ENCODE measurements at places on chromosomes 3 and 15.

- DNase-seq: no peak
Observed at GRCh38 chr3:9613056-9613748, 36.1 kb upstream of the MTMR14 start.

DNA sequence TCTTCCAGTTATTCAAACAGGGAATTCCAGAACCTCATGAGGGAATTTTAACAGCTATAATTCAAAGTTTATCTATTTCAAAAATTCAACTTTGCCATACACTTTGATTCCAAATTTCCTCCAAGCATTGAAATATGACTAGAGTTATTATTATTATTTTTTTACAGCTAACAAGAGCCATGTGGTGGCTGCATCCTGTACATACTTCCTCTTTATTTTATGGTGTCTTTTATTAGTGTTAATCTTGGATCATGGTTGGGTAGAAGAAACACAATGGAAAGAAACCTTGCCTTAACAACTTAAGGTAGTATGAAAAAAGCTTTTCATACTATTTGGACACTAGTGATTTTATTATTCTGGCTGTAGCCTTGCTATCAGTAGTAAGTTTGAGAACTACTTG lies 52.7 kb downstream of the TFG start:
- no peak for DNase-seq

DNA sequence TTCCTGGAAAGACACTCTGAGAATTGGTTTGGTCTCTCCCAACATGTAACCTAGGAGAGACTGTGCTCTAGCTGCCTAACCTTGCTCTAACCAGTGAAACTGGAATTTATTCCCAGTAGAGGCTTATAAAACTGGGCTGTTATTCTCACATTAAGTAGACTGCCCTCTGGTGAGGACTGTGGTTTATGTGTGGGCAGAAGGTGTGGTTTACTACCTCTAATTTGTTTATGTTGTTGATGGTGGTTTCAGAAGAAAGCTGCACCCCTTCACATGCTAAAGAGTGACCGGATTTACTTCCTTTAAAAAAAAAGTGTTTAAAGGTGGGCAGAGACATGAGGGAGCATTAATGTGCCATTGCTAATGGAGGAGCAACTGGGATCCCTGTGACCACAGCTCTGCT lies 273.2 kb downstream of the MECOM start:
- peak; percentile 37 for DNase-seq

DNA sequence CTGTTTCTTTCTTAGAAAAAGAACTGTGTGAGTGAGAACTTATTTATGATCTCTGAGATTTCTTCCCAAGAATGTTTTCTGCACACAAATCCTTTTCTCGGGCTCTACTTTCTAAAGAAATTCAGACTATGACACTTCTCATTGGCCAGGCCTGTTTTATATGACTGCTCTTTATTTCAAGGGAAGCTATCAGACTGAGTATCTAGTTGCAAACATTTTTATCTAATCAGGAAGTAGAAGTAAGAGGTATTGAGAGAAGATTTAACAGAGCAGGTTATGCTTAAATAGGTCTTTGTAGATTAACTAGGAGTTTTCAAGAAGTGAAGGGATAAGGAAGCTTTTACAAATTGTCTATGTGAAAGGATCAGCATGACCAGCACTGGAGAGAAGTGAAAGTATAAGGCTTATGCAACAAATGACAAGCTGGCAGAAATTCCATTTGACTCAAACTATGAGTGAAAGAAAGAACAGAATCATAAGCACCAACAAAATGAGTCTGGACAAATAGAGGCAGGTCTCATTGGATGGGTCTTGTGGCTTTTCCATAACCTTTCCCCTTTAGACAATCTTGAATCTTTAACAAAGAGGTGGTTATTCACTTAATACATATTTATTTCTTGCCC lies 71.9 kb upstream of the CHL1 start:
- peak; percentile 5 for DNase-seq

DNA sequence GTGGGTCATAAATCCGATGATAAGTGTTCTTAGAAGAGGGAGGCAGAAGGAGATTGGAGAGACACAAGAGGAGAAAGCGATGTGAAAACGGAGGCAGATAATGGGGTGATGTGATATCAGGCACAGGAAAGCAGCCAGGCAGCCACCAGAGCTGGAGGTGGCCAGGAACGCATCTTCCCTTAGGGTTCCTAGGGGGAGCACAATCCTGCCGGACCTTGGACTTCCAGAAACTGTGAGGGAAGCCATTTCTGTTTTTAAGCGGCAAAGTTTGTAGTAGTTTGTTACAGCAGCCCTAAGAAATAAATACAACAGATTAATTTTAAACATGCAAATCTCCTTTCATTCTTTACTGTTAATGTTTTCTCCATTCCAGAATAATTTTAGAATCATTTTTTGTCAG lies 259.9 kb upstream of the TMC3 start:
- no peak for DNase-seq

- DNase-seq: no peak
Observed at GRCh38 chr15:100021653-100022052, 288.4 kb upstream of the LYSMD4 start.

- DNase-seq: no peak
Observed at GRCh38 chr15:80483725-80484161, 79.6 kb downstream of the ARNT2 start.

- DNase-seq: no peak
Observed at GRCh38 chr3:16767006-16767405, 117.7 kb upstream of the PLCL2 start.

DNA sequence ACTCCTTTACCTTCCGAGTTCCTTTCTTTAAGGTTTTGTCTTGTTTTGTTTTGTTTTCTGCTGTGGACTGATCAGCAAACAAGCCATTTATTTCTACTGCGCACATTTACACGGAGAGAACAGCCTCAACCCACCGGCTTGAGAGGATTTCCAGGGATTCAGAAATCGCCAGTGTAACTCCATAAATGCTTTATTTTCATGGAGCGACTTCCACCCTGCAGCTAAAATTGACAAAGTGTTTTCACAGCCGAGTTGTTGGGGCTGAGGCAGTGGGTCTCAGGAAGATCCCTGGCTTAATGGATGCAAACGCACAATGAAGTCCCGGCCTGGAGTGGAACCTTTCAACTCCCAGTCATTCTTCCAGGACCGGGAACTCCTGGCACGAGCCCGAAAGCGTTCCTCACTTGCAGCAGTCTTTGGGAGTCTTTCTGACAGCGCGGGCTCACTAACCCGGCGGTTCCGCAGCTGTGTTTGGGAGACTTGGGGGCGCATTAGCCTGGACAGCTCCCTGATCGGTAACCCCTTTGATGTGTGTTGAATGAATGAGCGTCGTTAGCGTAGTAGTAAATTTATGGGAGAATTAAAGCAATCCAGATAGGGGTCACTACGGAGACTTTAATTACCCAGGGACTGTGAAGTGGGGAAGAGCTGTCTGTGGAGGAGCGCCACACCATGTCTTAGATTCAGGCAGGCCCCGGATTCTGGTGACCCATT lies 785 bp upstream of the MYRIP start:
- no peak for DNase-seq

- no peak for DNase-seq
Observed at GRCh38 chr3:43883729-43884396, 193.1 kb downstream of the ABHD5 start.

DNA sequence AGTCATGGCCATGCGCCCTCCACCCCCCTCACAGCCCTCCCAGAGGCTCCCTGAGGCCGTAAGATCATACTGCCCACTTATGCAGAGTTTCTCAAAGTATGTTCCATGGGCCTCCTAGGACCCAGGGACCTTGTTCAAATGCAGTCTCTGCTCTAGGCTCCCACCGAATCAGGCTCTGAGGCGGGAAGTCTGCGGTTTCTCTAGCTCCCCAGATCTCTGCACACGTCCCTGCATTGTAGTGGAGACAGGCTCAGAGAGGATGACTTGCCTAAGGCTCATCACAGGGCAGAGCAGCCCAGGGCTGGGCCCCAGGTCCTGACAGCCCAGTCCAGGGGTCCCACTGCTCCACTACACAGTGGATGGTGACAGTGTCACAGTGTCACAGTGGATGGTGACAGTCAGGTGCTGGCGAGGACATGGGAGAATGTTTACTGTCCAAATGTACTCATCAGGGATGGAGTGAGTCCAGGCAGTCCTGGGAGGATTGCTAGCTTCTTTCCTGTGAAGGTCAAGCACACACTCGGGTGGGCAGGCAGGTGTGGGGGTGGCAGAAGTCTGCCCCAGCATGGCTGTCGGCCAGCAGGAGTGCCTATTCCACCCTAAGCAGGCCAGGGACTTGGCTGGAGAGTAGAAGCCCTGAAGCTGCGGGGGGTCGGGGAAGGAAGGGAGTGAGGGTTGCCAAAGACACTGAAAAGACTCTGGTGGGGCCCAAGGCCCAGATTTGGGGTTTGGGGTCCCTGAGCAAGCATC lies 12.4 kb downstream of the ANKRD63 start:
- DNase-seq: no peak

DNA sequence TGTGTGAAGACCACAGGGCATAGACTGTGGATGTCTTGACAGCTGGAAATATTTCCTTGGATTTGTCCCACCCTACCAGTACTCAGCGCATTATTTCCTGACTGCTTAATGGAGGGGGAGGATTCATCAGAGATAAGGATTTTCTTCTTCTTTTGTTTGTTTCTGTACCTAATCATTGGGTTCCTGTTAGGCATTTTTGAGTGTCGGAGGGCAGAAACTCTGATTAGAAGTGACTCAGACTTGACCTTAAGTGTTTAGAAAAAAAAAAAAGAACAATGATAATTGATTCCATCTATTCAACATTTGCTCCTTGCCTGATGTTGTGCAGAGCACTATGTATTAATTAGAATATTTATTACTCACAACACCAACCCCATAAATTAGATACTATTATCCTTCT lies 78.5 kb upstream of the SYNPR start:
- DNase-seq: no peak

- DNase-seq: no peak
Observed at GRCh38 chr15:100053474-100054121, 288.2 kb downstream of the ADAMTS17 start.

DNA sequence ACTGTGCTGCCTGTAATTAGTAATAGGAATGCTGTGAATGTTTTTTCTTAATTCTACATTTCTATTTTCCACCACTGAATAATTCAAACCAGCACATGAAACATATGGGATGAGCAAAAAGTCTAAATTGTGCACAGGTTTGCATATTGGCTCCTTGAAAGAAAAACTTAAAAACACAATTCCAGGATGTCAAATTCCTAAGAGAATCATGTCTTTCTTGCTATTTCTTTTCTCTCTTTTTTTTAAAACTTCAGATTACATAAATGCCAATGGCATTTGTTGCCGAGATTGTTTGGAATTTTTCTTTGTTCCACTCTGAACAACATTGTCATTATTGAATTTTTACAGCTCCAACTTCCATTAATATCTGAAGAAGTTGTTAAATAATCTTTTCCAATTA lies 60.8 kb downstream of the VGLL3 start:
- DNase-seq: no peak

GRCh38 chr3:122679882-122680474 lies 661 bp upstream of the PARP14 start:
- DNase-seq: peak; percentile 43

DNA sequence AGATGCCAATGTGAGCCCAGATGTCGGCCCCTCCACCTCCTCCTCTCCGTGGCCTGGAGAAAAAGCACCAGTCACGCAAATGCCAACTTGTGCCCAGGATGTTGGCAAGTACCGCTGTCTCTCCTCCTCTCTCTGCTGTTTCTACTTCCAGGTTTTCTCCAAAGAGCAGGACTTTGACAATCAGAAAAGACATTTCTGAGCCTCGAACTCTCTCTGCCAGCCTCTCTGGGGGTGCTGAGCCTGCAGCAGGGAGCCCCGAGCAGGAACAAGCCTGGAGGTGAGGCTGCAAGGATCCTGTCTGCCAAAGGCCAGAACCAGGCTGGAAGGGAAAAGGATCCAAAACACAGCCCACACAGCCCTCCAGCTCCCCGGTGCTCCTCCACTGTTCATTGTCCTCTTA lies 89.7 kb downstream of the SEC22A start:
- no peak for DNase-seq

DNA sequence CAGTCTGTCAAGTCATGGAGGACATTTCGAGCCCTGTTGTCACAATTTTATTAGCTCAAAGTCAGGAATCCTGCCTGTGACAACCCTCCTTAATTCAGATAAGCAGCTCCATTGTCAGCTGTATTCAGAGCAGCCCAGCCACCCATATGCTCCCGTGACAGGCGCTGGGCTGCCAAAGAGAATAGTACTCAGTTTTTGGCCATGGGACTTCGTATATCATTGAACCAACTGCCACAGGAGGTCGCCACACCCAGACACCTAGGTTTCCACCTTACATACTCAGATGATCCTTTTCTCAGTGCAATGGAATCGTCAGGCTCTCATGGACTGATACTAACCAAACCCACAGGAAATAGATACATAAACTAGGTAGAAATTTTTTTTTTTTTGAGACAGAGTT lies 100.2 kb downstream of the C3orf70 start:
- DNase-seq: no peak

GRCh38 chr3:101827211-101828174 lies 21.8 kb upstream of the NFKBIZ start:
- peak; percentile 97 for DNase-seq

DNA sequence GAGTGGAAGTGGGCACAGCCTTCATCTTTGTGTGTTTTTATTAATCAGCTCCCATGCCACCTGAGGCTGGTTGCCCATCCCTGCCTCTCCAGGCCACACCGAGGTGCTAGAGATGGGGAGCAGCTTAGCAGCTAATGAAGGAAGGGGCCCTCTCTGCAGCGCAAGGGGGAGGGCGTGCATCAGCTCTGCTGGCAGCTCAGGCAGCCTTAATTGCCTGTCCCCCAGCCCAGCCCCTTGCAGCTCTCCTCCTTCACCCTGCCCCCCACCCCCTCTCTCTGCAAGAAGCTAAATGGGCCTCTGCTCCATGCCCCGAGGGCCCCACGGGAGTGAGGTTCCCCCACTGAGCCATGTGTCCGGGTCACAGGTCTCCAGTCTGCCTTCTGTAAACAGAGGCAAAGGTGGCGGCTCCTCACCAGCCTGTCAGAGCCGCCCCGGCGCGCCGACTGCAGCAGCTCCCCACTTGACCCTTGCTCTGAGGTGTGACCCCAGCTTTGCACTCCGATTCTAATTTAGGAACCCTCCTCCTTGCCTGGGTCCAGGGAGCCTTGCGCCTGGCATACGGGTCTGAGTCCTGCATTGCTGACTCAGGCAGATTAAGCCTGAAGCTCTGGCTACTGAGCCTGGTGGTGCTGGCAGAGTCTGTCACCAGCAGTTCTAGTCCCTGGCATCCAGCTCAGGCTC lies 27.9 kb upstream of the NTRK3 start:
- DNase-seq: no peak

- peak; percentile 79 for DNase-seq
Observed at GRCh38 chr15:82709421-82710207, at the start of gene AP3B2. TSS of gene AP3B2 (minus strand) at chr15:82709875. CDS start at chr15:82709706, 169 bp downstream.

DNA sequence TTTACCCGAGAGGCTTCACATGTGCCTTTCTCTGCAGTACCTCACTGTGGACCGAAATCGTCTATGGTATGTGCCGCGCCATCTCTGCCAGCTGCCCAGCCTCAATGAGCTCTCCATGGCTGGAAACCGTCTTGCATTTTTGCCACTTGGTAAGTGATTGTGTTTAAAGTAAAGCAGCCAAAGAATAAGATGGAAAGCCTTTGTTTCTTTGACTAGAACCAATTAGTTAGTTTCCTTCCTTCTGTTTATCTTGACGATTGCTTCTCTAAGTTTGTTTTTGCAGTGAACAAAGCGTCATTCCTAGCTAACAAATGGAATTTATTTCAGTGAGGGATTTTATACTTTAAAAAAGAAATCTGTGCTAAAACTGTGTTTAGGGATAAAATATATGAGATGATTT lies 82.7 kb downstream of the LRRC28 start:
- DNase-seq: no peak

- DNase-seq: no peak
Observed at GRCh38 chr3:166111562-166111961, 274.3 kb upstream of the BCHE start.

- DNase-seq: peak; percentile 67
Observed at GRCh38 chr3:212432-212831, 15.9 kb downstream of the CHL1 start.
